ENCODE measurements at places on chromosomes 2 and 18.
A peak's percentile ranks its signal among the peaks of the same experiment; 100 is the strongest.

DNA sequence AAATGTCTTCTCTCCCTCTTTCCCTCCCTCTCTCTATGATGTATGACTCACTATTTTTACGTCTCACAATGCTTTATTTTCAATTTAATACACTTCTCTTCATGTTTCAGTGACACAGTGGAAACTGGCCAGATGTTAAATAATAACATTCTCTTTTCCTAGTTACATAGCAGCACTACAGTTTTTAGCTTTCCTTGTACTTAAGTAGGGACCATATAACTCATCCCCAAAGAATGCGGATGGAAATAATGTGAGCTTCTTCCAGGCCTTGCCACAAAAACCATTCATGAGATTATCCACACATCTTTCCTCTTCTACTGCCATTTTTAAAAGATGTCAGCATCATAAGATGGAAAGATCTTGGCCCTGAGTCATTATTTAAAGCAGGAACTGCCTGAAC lies 789.4 kb downstream of the LRP1B start:
- no peak overlapping the region for H3K27ac ChIP-seq
- no peak for DNase-seq

DNA sequence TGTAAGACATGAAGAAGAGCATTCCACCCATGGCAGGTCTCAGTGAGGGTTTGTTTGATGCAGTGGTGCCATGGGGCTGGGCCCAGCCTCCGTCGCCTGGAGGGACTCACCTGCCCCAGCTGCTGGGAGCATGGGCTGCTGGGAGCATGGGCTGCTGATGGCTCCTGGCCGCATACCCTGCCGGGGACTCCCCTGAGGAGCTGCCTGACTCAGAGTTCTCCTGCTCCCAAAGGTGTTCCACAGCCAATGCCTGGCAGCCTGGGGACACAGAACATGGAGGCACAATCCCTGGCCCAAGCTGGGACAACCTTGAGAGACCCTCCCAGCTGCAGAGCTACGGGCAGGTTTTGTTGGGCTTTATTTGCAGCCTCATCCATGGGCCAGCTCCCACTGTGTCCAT lies 108.4 kb downstream of the COPS8 start:
- H3K4me3 ChIP-seq: no peak overlapping the region
- H3K4me1 ChIP-seq: no peaks in the 10 kb centered on the region
- no peaks in the 10 kb centered on the region for H3K36me3 ChIP-seq

DNA sequence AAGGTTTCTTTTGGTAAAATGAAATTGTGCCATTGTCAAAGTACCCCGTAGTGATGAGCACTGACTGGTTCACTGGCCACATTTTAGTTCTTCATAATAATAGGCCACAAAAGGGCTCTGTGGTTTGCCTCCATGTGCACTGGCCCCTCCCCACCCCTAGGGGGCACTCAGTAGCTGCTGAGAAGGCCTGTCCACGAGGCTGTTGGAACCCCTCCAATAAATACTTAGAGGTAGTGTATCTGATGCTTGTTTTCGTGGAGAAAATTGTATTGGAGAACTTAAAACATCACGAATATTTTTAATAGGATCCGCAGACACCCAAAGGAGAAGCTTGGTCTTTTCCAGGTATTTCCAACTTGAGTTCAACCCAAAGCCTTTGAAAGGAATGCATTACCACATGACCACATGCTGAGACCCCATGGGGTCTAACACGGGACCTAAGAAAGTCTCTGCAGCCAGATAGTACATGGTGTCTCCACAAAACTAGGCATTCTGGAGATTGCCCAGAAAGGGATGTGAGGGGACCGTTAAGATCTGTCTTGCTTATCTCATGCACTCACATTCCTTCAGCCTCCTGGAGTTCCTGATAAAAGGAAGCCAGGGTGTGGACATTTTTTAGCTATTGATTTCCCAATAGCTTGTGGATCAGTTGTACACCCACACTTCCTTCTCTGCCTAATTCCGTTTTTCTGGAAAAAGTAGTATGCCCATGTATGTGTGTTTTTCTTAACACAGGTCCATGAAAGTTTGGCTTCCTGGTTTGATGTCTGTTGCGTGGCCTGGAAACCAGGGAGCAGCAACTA lies 28.5 kb upstream of the NOSTRIN start:
- peak; percentile 41 for DNase-seq
- H3K36me3 ChIP-seq: no peaks in the 10 kb centered on the region
- no peaks in the 10 kb centered on the region for H3K27me3 ChIP-seq
- H3K4me1 ChIP-seq: no peaks in the 10 kb centered on the region

DNA sequence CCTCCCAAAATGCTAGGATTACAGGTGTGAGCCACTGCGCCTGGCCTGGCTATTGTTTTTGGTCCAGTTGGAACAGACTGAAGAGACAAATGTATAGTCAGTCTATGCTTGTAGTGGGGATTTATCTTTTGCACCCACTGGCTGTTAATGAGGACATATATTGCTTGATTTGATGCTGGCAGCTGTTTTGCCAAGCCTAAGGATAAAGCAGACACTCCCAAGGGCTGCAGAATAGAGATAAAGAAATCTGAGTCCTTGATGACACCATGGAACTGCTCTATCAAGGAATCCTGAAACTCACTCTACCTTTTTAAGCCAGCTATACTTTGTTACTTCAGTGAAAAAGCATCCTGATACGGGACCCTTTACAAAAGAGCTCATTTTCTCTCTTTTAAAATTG lies 43.1 kb upstream of the ENOSF1 start:
- no peaks in the 10 kb centered on the region for H3K4me1 ChIP-seq
- DNase-seq: no peak
- no peaks in the 10 kb centered on the region for H3K36me3 ChIP-seq
- H3K27ac ChIP-seq: no peak overlapping the region

GRCh38 chr2:171154348-171154747 lies 6.3 kb downstream of the TLK1 start:
- H3K4me1 ChIP-seq: peaks cover 7% of the 10 kb centered on the region
- H3K27me3 ChIP-seq: no peaks in the 10 kb centered on the region
- no peak for DNase-seq
- H3K4me3 ChIP-seq: no peak overlapping the region

GRCh38 chr18:63422864-63423304 lies 608 bp upstream of the VPS4B start:
- no peaks in the 10 kb centered on the region for H3K36me3 ChIP-seq
- peak overlapping the region; percentile 98 for H3K27ac ChIP-seq
- H3K4me3 ChIP-seq: peak overlapping the region; percentile 74
- no peak for DNase-seq

DNA sequence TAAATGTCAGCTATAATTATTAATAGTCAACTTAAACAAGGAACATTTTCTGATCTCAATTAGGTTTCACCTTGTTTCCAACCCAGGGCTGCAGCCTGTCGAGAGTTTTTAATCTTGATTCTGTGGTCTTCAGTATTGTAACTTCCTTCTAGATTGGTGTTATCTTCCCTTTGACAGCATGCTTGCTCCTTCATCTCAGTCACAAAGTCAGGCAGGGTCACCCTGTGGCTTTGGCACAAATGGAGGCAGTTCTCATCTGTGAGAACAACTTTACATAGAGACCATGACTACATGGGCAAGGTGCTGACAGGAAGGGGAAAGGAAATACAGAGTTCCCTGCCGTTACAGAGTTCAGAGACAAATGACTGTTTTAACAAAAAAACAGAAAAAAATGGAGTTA lies 50.5 kb downstream of the HNRNPLL start:
- DNase-seq: no peak
- no peaks in the 10 kb centered on the region for H3K36me3 ChIP-seq
- no peaks in the 10 kb centered on the region for H3K4me1 ChIP-seq
- no peak overlapping the region for H3K27ac ChIP-seq
- no peak overlapping the region for H3K4me3 ChIP-seq

DNA sequence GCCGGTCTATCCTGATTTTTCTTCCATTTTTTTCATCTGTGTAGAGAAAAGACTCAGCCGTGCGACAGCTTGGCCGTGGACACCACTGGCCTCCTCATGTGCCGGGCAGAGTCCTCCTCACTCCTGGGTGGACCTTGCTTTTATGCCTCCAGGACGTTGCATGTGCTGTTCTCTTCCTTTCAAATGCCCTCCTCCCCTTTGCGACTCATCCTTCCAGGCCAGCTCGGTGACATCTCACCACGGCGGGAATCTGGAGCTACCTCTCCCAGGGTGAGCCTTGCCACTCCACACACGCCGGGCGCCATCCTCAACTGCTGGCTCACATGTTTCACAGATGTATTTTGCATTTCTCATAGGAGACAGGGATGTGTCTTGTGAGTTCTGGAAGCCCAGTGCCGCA lies 198.5 kb upstream of the HDAC4 start:
- H3K4me3 ChIP-seq: no peak overlapping the region
- H3K27me3 ChIP-seq: no peaks in the 10 kb centered on the region
- H3K4me1 ChIP-seq: no peaks in the 10 kb centered on the region

- H3K27ac ChIP-seq: no peak overlapping the region
- H3K27me3 ChIP-seq: no peaks in the 10 kb centered on the region
- H3K36me3 ChIP-seq: no peaks in the 10 kb centered on the region
- H3K4me1 ChIP-seq: no peaks in the 10 kb centered on the region
- no peak overlapping the region for H3K4me3 ChIP-seq
Measured at GRCh38 chr2:215878476-215879063, 134.8 kb downstream of the MREG start.

GRCh38 chr18:58302811-58303210 lies 258.8 kb downstream of the NEDD4L start:
- H3K4me1 ChIP-seq: no peaks in the 10 kb centered on the region
- no peak overlapping the region for H3K27ac ChIP-seq
- H3K4me3 ChIP-seq: no peak overlapping the region
- no peaks in the 10 kb centered on the region for H3K36me3 ChIP-seq
- DNase-seq: no peak
